Activated T-helper 1 cell treated with Interleukin-2 at 50 U/mL for 16 hours (primary cell): ENCODE measurements at places on chromosomes 7 and 10.

GRCh38 chr10:16816830-16817124 lies 447 bp downstream of the RSU1 start:
- no peak for DNase-seq

DNA sequence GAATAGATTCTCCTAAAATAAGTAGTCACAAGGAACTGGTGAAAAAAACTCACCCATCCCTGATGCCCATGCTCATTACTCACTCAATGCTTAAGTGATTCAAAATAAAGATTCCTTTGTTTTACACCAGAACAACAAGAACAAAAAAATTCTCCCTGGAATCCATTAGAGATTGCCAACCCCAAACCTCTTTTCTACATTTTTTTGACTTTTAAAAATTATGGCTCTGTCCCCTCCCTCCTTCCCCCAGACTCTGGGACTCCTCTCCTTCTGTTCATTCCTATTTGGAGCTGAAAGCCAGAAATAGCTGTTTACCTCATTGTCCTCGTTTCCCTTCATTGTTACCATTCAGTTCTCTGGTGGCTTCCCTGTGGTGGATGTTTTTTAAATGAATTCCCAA lies 63.2 kb upstream of the FHIP2A start:
- DNase-seq = no peak

DNA sequence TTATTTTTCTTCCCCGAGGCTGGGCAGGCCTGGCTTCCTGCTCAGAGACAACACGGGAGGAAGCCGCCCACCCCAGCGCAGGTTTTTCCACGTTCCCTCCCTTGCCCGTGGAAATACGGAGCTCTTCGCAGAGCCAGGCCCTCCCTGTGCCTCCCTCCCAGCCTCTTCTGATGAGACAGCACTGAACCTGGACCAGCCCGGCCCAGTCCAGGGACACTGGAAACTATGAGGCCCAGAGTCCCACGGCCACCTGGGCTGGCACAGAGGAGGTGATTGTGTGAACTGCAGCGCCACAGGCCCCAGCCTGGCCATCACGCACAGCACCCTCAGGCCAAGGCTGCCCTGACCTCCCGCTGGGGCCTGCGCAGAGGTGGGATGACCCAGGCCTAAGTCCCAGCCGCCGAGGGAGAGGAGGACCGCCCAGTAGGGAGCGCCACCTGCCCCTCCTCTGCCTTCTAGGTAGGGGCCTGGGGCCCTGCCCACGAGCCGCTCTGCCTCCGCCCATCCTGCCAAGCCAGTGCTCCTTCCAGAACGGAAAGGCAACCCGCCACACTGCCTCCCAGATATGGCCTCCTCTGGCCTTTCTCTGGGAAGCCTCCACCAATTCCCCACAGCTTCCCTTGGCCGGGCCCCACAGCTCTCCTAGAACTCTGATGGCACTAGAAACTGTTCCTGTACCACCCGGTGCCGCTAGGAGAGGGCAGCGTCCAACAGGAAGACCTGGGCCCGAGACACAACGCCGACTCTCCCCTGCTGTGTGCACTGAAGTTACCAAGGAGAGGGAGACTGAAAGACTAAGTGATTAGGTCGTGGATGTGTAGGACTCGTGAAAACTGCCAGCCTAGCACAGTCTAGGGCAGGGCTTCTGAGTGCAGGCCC lies 57.2 kb downstream of the PROSER2 start:
- DNase-seq = no peak

DNA sequence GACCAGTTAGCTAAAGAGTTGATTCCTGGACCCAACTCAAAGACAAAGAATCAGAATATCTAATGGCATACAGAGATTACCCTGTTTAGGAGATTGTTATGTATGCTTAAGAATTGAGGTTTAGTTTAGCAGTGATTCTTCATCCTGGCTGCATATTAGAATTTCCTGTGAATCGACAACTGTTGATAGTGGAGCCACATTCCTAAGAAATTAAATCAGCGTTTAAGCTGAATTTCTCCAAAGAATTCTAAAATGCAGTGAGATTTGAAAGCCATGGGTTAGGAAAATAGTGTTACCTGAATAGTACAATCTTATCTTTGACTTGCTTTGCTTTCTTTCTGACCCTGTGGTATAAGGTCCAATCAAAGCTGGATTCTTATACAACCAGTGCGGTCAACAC lies 16.4 kb upstream of the FERD3L start:
- no peak for DNase-seq

GRCh38 chr7:108292541-108292940 lies 162.4 kb upstream of the LAMB4 start:
- DNase-seq = no peak

GRCh38 chr7:129779602-129780256 lies 168.2 kb downstream of the NRF1 start:
- no peak for DNase-seq
